M059J (cell line): ENCODE measurements at places on chromosomes 4 and X.

- DNase-seq: peak; percentile 15
These were observed 224.4 kb downstream of the CLCN4 start for GRCh38 chrX:10381193-10381592.

- DNase-seq: peak; percentile 25
These were observed 202.3 kb upstream of the NEIL3 start for GRCh38 chr4:177107288-177107921.

- DNase-seq: no peak
These were observed 112.6 kb downstream of the GABRA2 start for GRCh38 chr4:46277165-46277951.

DNA sequence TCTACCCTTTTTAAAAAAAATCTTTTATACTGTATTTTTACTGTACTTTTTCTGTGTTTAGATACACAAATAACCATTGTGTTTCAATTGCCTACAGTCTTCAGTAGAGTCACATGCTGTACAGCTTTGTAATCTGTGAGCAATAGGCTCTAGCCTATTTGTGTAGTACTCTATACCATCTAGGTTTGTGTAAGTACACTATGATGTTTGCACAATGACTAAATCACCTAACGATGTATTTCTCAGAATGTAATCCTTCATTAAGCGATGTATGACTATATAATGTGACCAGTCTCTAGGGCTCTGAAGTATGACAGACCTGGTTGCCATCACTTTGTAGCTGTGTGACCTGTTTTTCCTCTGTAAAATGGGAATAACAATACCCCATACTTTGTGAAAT is 14.2 kb upstream of the DCAF4L1 start:
- no peak for DNase-seq

- DNase-seq: peak; percentile 85
These were observed 152.0 kb downstream of the GASK1B start for GRCh38 chr4:158020734-158021346.
